Pancreas (tissue), 10 donors: ENCODE measurements at places on chromosomes 1 and 21. TPM values are rescaled to one million over a fixed set of nuclear protein-coding genes. Genes with fewer than 3 reads are reported as not detected.

GRCh38 chr1:45840704-45841103 lies 37.3 kb downstream of the MAST2 start:
- H3K4me1 ChIP-seq, result no peaks in the 10 kb centered on the region
- no peaks in the 10 kb centered on the region for H3K36me3 ChIP-seq
- no peak overlapping the region for H3K4me3 ChIP-seq
- no peak for DNase-seq
- no peak overlapping the region for H3K27ac ChIP-seq

GRCh38 chr1:181726320-181727012 lies 243.1 kb downstream of the CACNA1E start:
- no peaks in the 10 kb centered on the region for H3K27me3 ChIP-seq
- H3K36me3 ChIP-seq, result no peaks in the 10 kb centered on the region
- H3K27ac ChIP-seq, result no peak overlapping the region
- no peak for DNase-seq

DNA sequence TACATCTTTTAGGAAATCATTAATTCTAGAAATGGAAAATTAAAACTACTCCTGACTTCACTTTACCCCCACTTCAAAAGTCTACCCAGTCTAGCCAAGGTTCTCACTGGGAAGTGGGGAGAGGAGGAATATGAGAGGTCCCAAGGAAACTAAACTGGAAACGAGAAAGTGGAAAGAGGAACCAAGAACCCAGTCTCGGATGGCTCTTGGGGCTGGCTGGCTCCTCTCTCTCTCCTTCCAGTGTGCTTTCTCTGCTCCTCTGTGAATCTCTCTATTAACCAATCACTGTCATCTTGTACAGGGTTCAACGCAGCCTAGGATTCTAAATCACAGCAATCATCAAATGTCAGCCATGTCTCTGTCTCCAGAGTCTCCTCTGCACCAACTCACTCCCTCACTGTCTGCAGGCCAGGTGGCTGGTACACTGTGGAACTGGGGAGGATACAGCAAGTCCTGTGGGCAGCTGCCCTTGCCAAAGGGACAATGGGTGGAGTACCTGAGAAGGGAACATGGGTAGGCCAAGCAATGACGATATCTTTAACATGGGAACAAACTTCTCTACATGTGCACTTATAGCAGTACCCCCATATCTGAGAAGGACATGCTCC lies 33.7 kb downstream of the GNB1 start:
- no peak overlapping the region for H3K27ac ChIP-seq
- DNase-seq, result no peak
- H3K36me3 ChIP-seq, result no peaks in the 10 kb centered on the region
- H3K4me3 ChIP-seq, result no peak overlapping the region
- H3K27me3 ChIP-seq, result no peaks in the 10 kb centered on the region
- H3K4me1 ChIP-seq, result peaks cover 19% of the 10 kb centered on the region

- no peaks in the 10 kb centered on the region for H3K36me3 ChIP-seq
- H3K4me1 ChIP-seq, result peaks cover 5% of the 10 kb centered on the region
- H3K27me3 ChIP-seq, result no peaks in the 10 kb centered on the region
- H3K27ac ChIP-seq, result no peak overlapping the region
- no peak for DNase-seq
Measured at GRCh38 chr1:10431070-10431730, 967 bp downstream of the CENPS start.

DNA sequence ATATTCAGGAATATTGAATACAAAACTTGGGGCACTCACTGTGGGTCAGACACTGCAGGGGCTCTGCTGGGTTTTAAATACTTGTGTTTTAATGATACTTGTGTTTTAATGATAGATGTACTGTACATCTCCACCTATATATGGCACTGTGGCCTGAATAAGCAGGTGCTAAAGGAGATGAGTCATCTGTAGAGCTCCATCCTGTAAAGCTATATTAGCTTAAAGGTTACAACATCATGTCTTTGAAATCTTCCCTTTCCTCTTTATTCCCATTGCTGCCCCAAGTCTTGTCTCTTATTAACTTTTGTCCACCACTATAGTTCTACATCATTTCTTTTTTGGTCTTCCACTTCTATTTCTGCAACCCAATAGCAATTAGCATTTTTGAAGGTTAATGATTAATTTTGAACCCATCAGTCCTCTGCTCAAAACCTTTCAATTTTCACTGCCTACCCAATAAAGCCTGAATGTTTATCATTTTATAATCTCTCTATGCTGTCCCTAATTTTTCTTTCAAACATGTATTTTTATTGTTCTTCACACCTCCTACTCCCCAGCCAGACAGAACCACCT lies 113.3 kb upstream of the PTGFR start:
- H3K4me3 ChIP-seq, result no peak overlapping the region
- H3K4me1 ChIP-seq, result no peaks in the 10 kb centered on the region
- H3K27ac ChIP-seq, result no peak overlapping the region
- DNase-seq, result no peak
- H3K36me3 ChIP-seq, result no peaks in the 10 kb centered on the region

DNA sequence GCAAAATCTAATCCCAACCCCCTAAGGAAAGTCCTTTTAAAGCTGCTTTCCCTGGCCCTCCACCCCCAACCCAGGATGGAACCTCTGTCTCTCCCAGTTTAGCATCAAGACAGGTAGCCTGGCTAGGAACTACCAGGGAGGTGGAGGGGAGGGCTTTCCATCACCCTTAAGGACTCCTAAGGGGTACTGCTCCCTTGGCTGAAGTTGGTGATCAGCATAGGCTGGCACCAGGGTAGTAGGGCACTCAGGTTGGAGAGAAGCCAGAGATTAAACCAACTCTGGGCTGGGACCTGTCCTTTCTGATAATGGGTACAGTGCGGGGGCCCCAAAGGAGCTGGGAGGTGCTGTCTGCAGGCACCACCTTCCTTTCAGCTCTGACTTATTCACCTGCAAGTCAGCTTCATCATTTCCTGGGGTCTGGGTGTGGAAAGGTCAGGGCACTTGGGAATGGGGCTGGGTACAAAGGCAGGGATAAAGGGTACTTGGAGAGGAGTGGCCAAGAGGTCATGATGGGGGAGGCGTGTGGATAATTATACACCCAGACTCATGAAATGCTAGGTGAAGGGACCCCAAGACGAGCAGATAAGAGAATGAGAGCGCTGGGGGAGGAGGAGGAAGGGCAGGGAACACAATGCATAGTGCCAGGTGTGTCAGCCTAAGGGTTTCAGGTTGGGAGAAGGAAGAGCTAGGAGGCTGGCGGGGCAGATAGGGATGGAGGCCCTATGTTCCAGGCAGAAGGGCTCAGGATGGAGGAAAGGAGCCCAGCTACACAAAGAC lies 1.2 kb downstream of the ARHGEF2 start:
- no peaks in the 10 kb centered on the region for H3K4me1 ChIP-seq
- peak overlapping the region; percentile 76 for H3K4me3 ChIP-seq
- no peaks in the 10 kb centered on the region for H3K36me3 ChIP-seq
- no peak for DNase-seq
- H3K27ac ChIP-seq, result peak overlapping the region; percentile 86
- H3K27me3 ChIP-seq, result no peaks in the 10 kb centered on the region

GRCh38 chr1:45892068-45892785 lies 88.8 kb downstream of the MAST2 start:
- no peaks in the 10 kb centered on the region for H3K27me3 ChIP-seq
- peak overlapping the region; percentile 87 for H3K27ac ChIP-seq
- DNase-seq, result no peak
- peaks cover 14% of the 10 kb centered on the region for H3K4me1 ChIP-seq
- peak overlapping the region; percentile 8 for H3K4me3 ChIP-seq

DNA sequence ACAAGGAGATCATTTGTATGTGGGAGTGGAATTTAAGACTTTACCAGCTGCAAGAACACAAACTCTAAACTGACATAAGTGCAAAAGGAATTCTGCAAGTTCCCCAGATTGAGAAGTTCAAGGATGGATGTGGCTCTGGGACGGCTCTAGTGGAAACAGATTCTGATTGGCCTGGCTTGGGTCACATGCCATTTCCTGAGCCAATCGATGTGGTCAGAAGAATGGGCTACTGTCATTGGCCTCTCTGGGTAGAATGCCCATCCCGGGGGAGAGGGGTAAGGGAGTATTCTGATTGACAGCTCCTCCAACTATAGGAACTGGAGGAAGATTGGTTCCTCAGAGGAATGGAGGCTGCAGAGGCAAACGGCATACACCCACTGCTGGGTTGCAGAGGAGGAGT lies 6.0 kb upstream of the IFNLR1 start:
- no peak overlapping the region for H3K4me3 ChIP-seq
- H3K27me3 ChIP-seq, result no peaks in the 10 kb centered on the region
- no peaks in the 10 kb centered on the region for H3K36me3 ChIP-seq
- no peak for DNase-seq
- H3K4me1 ChIP-seq, result no peaks in the 10 kb centered on the region

GRCh38 chr1:75034376-75034775 lies 99.8 kb upstream of the LHX8 start:
- H3K4me3 ChIP-seq, result no peak overlapping the region
- DNase-seq, result no peak
- no peak overlapping the region for H3K27ac ChIP-seq

ESRRG gene
- 3.5 TPM for polyA plus RNA-seq

C1QC gene
- 8.5 TPM for polyA plus RNA-seq
